ENCODE measurements at places on chromosomes 16 and 17. TPM values are rescaled to one million over a fixed set of nuclear protein-coding genes. Genes with fewer than 3 reads are reported as not detected.

HOXB1 gene
- polyA plus RNA-seq = not detected

GAS7 gene
- 0.12 TPM for polyA plus RNA-seq

CACNG5 gene
- polyA plus RNA-seq = 0.10 TPM

EPOP gene
- 2.7 TPM for polyA plus RNA-seq

GRCh38 chr17:57464191-57464864 lies 208.0 kb downstream of the MSI2 start:
- no peak for DNase-seq

DNA sequence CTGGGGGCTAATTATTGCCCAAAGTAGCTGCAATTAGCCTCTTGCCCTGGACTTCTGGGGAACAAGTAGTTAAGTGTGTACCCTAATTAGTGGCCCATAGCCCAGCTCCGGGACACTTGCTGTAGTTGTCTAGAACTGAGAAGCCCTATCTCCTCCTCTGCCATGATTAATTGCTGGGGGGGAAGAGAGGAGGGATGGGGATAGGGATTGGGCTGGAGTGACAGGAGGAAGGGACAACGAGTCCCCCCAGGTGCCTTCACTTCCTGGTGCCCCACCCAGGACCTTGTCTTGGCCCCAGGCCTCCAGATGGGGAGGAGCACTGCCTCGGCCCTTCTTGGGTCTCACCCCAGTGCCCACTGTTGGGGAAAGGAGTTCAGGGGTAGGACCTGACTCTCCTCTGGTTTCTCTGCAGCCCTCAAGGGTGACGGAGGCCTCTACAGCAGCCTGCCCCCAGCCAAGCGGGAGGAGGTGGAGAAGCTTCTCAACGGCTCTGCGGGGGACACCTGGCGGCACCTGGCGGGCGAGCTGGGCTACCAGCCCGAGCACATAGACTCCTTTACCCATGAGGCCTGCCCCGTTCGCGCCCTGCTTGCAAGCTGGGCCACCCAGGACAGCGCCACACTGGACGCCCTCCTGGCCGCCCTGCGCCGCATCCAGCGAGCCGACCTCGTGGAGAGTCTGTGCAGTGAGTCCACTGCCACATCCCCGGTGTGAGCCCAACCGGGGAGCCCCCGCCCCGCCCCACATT lies 17.4 kb downstream of the NGFR start:
- no peak for DNase-seq

GRCh38 chr16:88854306-88855111 lies 2.2 kb downstream of the GALNS start:
- no peak for DNase-seq

DNA sequence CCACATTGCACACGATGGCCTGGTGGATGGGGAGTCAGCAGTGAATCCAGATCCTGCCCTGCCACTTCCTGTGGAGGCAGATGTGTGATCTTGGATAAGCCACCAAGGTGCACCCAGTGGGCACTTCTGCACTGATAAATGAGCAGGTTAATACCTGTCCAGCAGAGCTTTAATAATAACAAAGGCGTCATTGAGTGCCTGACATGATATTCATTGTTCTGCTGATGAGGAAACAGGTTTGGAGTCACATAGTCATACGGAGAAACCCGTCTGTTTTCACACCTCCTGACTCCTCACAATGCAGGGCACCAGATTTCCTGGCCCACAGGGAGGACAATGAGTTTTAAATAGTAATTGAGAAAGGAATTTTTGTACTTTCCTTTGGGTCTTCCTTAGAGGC lies 324.6 kb upstream of the CDH5 start:
- no peak for DNase-seq

- DNase-seq = no peak
Observed at GRCh38 chr17:56130631-56131030, 22.6 kb upstream of the ANKFN1 start.

DNA sequence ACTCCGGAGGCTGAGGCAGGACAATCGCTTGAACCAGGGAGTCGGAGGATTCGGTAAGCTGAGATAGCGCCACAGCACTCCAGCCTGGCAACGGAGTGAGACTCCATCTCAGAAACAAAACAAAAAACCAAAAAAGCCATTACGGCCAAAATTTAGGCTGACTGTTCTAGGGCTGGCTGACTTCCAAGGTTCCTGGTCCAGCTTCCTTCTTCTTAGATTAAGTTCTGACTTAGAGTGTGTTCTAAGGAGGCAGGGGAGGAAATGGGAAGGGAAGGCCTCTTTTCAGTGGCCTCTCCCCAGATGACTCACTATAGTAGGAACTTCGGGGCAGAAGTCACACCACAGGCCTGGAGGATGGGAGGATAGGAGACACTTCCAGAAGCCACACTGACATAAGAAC lies 27.7 kb upstream of the CLEC18B start:
- no peak for DNase-seq

DNA sequence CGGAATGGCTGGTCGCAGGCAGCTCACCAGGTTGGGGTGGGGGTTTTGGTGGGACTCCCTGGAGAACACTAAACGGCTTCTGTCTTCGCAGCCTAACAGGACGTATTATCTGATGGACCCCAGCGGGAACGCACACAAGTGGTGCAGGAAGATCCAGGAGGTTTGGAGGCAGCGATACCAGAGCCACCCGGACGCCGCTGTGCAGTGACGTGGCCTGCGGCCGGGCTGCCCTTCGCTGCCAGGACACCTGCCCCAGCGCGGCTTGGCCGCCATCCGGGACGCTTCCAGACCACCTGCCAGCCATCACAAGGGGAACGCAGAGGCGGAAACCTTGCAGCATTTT lies 59.7 kb downstream of the PDPK1 start:
- DNase-seq = no peak
